Esophagus muscularis mucosa (tissue), 4 donors: ENCODE measurements at places on chromosomes 12 and 14. TPM values are rescaled to one million over a fixed set of nuclear protein-coding genes. Genes with fewer than 3 reads are reported as not detected.
A peak's percentile ranks its signal among the peaks of the same experiment; 100 is the strongest.

The HVCN1 gene
- total RNA-seq = 5.4 TPM

DNA sequence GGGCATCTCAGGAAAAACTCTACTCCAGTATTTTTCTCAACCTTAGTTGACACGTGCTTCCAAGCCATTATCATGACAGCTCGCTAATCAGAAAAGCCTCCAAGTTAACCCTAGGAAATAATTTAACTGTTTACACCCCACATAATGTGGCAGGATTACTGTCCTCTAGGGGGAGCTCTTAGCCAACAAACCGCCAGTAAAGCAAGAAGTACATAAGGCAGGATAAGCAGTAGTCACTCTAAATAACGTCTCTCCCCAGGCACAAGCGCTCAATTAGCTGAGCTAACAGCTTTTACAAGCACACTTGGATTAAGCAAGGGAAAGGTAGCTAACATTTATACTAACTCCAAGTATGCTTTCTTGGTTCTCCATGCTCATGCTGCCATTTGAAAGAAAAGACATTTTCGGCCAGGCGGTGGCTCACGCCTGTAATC is 22.8 kb downstream of the APOBEC1 start:
- no peak for DNase-seq

- DNase-seq = no peak
Measured at GRCh38 chr12:1422604-1423315, 171.6 kb downstream of the FBXL14 start.

DNA sequence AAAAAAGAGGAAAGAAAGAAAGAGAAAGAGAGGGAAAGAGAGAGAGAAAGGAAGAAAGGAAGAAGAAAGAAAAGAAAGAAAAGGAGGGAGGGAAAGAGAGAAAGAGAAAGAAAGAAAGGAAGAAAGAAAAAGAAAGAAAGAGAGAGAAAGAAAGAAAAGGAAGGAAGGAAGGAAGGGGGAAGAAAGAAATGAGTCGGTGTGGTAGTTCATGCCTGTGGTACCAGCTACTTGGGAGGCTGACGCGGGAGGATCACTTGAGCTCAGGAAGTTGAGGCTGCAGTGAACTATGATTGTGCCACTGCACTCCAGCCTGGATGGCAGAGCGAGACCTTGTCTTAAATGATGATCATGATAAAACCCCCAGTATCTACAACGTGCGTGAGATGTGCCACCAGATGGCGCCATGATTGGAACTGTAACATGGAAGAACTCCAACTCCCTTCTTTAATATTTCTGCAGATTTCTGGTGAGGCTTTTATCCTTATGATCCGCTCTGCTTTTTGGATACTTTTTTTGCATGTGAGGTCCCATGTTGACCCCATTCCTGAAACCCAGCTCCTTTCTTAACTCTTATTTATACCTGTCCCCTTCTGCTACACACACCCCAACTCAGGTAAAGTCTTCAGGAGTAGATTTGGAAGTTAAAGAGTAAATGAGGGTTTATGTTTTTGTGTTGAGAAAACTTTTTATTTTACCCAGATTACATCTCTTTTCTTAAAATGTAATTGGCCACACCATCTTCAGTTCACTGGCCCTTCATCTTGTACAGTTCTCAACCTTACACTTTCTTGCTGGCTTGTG is 25.6 kb downstream of the RNASE10 start:
- DNase-seq = peak; percentile 93

- DNase-seq = no peak
Measured at GRCh38 chr12:106119301-106119700, 19.5 kb downstream of the NUAK1 start.

DNA sequence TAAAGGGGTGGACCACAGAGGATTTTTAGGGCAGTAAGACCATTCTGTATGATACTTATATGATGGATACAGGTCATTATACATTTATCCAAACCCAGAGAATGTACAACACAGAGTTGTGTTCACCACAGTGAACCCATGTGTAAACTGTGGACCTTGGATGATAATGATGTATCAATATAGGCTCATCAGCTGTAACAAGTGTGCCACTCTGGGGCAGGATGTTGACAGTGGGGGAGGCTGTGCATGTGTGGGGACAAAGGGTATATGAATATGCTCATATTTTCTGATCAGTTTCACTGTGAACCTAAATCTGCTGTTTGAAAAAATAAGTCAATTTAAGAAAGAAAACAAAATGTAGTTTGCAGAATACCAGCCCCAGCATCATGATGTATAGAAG is 14.2 kb upstream of the OS9 start:
- DNase-seq = no peak

GRCh38 chr12:99055299-99055698 is 410.2 kb downstream of the APAF1 start:
- DNase-seq = no peak

DNA sequence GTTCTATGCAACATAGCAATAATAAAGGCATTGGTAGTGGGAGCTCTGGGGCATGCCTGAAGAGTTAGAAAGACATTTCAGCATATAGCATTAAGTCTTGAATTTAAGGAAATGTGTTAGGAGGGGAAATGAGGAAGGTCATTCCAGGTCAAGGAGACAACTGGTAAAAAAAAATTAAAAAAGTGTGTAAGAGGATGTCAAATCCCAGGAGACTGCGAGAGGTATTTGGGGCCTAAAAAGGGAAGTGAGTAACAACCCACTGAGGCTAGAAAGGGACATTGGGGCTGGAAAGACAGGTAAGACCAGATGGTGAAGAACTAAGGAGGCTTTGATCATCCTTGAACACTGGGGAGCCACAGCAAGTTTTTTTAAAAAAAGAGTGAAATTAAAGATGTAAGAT is 152.9 kb downstream of the SLC25A21 start:
- DNase-seq = no peak

- DNase-seq = no peak
Measured at GRCh38 chr12:33575346-33575745, 135.7 kb upstream of the SYT10 start.

GRCh38 chr14:53338192-53338591 is 185.1 kb upstream of the DDHD1 start:
- DNase-seq = no peak

- no peak for DNase-seq
Measured at GRCh38 chr12:98644433-98644711, 216 bp downstream of the IKBIP start.

The RD3L gene
- total RNA-seq = not detected

GRCh38 chr12:121738340-121738858 is 25.8 kb downstream of the TMEM120B start:
- DNase-seq = no peak

The SEL1L gene
- 56.5 TPM for total RNA-seq

The FAM181A gene
- total RNA-seq = not detected

DNA sequence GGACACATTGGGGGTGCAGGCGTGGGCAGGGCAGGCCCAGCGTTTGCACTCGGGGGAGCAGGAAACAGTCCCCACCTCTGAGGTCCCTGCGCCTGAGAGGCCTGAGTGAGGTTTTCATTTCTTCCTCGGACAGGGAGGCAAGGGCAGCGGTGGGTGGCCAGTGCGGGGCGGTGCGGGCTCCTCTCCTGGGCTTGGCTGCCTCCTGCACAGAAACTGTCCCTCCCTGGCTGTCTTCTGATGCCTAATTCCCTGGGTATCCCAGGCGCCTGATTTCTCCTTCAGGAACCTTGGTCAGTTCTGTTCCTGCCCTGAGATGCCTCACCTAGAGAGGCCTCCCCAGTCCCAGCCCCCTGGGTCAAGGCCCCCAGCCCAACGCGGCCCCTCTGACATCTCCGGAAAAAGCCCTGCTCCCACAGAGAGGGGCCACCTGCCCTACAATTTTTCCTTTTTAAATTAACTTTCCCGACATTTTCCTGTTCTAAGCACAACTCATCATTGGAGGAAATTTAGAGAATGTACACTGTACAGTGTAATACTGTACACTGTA is 260.3 kb downstream of the ADGRD1 start:
- no peak for DNase-seq

The PTPN21 gene
- 46.5 TPM for total RNA-seq

GRCh38 chr12:41950455-41950854 is 194.2 kb downstream of the GXYLT1 start:
- no peak for DNase-seq
